Neural crest cell (in vitro differentiated cells): ENCODE measurements at places on chromosomes 12 and 14.

DNA sequence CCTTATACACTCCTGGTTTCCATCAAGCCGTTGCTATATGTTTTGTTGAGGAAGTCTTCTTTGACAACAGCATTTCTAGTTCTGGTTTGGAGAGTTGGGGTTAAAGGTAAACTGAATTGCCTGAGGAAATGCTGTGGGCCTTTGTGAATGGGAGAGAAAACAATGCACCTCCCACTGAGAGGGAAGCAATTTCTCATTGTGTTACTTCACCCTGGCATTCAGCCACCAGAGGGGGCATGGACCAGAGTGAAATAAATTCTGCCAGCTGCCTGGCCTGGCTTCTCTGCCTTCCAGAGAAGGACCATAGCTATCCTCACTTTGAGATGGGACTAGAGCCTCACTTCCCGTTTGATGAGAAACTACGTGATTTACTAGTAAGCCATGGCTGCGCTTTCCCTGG is 475.3 kb downstream of the EGLN3 start:
- DNase-seq: peak; percentile 63

DNA sequence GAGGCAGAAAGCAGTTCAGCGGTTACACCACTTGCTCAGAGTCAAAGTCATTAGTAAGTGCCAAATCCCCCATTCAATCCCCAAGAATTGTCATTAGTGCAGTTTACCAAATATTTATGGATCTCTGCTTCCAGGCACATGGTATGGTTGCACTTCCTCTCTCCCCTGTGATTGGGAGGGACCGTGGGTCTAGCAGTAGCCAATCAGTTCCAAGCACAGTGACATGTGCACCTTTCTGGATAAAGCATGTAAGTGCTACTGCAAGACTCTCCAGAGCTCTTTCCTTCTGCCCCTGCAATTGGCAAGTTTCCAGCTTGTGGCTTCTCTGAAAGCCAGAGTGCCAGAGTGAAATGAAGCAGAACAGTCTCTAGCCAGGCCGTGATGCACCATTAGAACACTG is 85.3 kb upstream of the FLRT2 start:
- DNase-seq: no peak

DNA sequence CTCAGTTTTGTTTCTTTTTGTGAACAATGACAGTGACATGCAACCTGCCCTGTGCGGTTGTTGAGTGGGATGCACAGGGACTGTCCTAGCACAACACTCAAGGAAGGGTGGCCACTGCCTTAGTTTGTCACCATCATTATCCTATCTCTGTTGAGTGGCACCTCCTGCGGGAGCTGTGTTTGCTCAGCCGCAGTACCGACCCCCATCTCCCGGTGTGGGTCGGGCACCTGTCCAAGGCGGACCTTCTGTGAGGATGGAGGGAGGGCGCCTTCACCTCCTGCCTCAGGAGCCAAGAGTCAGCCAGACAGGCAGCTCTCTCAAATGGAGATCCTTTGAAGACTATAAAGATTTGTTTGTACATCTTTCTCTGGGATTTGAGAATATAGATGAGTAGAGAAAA is 142.1 kb downstream of the TSPAN9 start:
- no peak for DNase-seq

DNA sequence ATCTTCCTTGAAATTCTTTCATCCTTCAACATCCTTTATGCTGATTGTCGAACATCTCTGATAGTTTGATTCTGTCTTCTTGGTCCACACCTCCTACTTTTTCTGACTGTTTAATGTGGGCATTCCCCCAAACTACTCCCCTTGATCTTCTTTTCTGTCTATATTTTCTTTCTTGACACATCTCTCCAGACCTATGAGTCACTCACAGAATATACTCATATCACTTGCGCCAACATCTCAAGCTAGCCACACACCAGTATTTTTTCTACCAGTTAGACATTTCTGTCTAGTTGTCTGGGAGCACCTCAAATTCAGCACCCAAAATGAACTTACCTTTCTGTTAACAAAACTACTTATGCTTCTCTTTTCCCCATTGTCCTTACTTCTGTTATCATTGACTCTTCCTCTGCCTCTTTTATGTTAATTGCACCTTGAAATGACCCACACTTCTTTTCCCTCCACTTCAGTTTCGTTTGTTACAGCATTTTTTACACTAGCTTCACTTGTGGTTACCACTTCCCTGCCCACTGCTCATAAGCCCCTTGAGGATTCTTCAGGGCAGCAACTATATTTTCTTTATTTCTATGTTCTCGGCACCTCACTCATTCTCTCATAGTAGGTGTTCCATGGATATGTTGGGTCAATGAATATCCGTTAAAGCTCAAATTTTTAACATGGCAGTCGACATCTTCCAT is 33.5 kb downstream of the TSHR start:
- DNase-seq: no peak

GRCh38 chr12:60075091-60075490 is 479.3 kb downstream of the SLC16A7 start:
- no peak for DNase-seq

DNA sequence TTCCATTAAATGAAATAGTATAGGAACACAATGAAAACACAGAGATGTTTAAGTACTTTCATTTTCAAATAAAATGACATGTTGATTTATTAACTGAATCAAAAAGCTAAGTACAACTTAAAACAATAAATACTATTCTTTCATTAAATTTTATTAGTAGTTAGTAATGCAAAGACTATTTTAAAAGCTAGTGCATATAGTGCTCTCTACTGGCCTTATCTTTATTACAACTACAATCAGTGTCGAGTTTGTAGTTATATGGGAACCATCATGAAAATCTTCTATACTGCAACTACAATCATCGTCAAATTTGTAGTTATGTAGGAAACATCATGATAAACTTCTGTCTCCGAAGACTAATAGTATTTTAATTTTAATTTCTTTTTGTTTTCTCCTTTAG is 8.9 kb upstream of the LIN7A start:
- DNase-seq: no peak

GRCh38 chr14:75906680-75907280 is 75.0 kb downstream of the TGFB3 start:
- DNase-seq: peak; percentile 76
